ENCODE measurements at places on chromosomes 1 and 21. TPM values are rescaled to one million over a fixed set of nuclear protein-coding genes. Genes with fewer than 3 reads are reported as not detected.

OR2M3 gene
- total RNA-seq = not detected

PLEKHG5 gene
- total RNA-seq = 11.8 TPM

COL24A1 gene
- 0.09 TPM for total RNA-seq

KIAA1614 gene
- 0.61 TPM for total RNA-seq

CAPN9 gene
- not detected for total RNA-seq

VANGL1 gene
- total RNA-seq = 1.5 TPM

LEFTY1 gene
- 0.55 TPM for total RNA-seq
